ENCODE measurements at places on chromosomes 7 and 10. TPM values are rescaled to one million over a fixed set of nuclear protein-coding genes. Genes with fewer than 3 reads are reported as not detected.

The HOXA3 gene
- total RNA-seq: not detected

The ZNF503 gene
- not detected for total RNA-seq

The FXYD4 gene
- total RNA-seq: not detected

The ABCC2 gene
- 2.2 TPM for total RNA-seq

The PNLIPRP1 gene
- total RNA-seq: not detected

The ADAM22 gene
- 1.2 TPM for total RNA-seq

The ASZ1 gene
- total RNA-seq: not detected

The KBTBD2 gene
- 55.3 TPM for total RNA-seq

The CH25H gene
- not detected for total RNA-seq

The MDFIC gene
- total RNA-seq: 75.2 TPM

Measured in T-helper 1 cell treated with Interleukin-12 subunit alpha and Interleukin-12 subunit beta and Interleukin-4 antibody, amounts not matched to agents 30 ng/mL and 1 ng/mL, for 36 hours (primary cell).